ENCODE measurements at places on chromosomes 6 and 20.

GRCh38 chr6:143451531-143451930 lies 926 bp downstream of the PEX3 start:
- DNase-seq = no peak

DNA sequence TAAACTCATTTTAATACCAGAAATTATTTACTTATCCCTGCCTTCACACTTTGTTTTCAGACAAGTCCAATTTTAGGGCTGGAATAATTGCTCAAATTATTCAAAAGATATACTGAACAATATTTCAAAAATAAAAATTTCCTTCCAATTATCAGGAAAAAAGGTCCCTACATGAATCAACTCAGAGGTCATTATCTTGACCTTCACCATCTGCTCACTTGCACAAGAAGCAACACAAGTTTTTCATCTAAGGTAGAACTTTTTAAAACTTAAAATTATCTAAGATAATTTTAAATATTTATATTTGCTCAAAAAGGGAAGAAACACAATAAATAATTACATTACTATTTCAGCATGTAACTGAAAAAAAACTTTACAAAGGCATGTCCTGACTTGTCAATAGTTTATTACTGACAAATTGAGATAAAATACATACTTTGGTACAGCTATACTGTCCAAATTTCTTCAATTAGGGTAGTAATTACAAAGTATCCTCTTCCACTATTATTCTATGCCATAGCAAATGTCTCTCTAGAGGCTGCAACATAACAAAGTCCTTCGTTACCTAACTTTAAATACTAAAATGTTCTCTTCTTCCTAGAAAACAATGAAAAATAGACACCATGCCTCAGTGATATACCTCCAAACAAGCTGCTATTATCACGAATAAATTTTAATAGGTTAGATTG lies 2.4 kb downstream of the CEP85L start:
- no peak for DNase-seq

GRCh38 chr6:142627474-142627873 lies 317.5 kb downstream of the HIVEP2 start:
- no peak for DNase-seq

DNA sequence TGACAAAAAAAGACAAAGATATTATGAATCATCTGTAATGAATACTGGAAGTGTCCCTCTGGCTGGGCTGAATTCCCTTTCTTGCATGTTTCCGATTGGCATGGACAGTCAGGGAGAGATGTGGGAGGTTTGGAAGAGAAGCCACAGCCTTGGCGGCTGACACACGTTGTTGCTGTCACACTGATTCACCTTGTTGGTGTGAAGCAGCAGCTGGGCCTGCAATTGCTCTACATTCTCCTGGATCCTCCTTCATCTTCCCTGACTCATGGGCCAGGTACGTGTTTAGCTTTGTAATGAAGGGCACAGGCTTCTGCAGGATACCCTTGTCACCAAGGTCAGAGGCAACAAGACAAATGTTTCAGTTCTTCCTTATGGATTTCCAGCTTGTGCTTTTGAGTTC lies 13.4 kb upstream of the SMIM8 start:
- no peak for DNase-seq

DNA sequence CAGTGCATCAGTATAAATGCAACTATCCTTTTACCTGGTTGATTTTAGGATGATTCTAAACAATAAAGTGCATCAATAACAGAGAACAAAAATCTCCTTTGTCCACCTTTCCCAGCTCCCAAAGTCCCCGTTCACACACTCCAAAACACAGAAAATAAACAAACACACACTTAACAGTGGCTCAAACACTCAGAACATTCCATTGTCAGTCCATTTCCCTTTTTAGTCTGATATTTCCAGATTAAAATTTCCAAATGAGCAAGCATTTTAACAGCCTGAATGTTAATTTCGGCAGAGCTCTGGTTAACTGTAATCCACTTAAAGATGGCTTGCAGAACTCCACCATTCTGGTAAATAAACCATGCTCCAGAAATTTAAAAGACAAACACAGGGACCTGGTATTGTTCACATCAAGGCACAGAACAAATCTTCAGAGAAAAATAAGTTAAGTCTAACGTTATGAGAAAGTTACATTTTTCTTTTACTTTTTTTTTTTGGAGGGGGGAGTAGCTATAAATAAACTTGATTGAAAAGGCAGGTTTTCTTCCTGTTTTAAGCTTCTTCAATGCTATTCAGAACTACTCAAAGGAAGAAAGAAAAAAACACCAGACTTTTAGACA lies 100.8 kb downstream of the DST start:
- no peak for DNase-seq

GRCh38 chr20:54155736-54156317 lies 18.0 kb downstream of the CYP24A1 start:
- DNase-seq = no peak

- DNase-seq = no peak
Observed at GRCh38 chr6:139446138-139446715, 71.8 kb upstream of the CITED2 start.

DNA sequence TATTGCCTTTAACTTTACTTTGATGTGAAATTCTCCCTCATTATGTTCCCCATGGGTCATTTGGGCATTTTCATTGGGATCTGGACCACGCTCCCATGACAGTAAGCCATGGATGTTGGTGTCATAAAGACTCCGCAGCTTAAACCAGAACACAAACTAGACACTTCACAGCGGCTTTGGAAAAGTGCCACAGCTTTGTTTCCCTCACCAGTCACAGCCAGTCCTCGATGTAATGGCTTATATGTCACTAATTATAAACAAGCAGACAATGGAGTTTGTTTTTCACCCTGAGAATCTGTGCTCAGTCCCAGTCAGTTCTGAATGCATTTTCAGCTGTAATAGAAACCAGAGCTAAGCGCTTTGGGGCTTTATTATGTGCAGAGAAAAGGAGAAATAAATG lies 23.2 kb upstream of the DAAM2 start:
- no peak for DNase-seq

- peak; percentile 68 for DNase-seq
Observed at GRCh38 chr20:57388953-57389694, 2.1 kb upstream of the RBM38 start.

DNA sequence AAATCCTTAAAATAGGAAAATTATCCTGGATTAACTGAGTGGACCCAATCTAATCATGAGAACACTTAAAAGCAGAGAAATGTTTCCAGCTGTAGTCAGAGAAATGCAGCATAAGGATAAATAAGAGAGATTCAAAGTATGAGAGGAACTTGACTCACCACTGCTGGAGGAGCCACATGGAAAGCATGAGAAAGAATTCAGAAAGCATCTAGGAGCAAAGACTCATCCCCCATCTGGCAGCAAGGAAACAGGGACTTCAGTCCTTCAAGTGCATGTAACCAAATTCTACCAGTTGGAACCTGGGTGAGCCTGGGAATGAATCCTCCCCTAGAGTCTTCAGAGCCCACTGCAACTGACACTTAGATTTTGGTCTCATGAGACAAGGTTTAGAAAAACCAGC lies 33.7 kb downstream of the RNF146 start:
- DNase-seq = no peak

GRCh38 chr6:25485821-25486534 lies 166.0 kb upstream of the SCGN start:
- no peak for DNase-seq

DNA sequence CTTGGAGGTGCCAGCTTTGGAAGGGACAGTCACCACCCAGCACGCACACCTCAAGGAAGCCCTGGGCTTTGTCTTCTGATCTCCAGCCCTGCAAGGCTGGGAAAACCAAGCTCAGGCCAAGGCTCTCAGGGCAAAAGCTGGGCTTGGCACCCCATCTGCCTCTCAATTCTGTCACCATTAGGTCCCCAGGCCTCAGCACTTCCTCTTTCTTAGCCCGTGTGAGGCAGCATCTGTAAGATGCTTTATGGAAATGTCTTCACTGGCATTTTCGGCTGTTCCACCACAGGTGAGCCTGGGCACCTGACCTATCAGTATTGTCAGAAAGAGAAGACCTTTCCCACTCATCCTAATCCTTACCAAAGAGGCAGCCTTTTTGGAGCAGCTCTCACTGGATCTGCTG lies 24.6 kb downstream of the GMEB2 start:
- no peak for DNase-seq

- no peak for DNase-seq
Observed at GRCh38 chr6:20569000-20569610, 34.8 kb downstream of the CDKAL1 start.

GRCh38 chr6:41042226-41043055 lies at the start of gene TSPO2:
Gene TSPO2, plus strand, starts transcription at chr6:41042467. Its CDS starts 519 bp downstream, at chr6:41042986.
- no peak for DNase-seq

DNA sequence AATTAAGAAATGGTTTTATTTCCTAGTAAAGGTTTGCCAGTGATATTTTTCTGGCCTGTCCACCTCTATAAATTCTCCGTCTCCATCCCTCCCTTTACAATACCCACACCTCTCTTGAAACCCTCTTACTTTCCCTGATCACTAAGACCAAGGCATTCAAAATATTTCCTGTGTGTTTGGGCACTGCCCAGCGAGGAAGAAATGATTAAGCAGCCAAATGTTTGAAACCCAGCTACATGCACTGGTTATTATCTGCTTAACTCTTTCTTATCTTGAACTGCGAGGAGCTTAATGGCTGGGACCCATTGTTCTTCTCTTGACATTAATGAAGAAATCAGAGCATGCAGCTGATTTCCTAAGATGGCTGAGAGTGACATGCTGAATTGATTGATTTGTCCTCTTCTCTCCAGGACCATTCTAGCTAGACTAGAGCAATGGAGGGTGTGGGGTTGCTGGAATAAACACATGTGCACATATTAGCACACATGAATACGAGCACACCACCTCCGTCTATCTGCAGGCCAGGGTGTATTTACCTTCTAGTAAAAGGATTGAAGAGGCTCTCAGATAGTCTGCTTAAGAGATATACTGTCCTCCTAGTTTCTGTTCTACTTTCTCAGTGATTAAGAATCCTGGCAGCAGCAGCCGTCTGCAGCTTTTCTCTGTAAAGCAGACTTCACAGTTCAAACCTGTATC lies 46.1 kb upstream of the PRDM1 start:
- DNase-seq = no peak

GRCh38 chr6:9409126-9409525 lies 973.8 kb upstream of the SLC35B3 start:
- no peak for DNase-seq

GRCh38 chr6:101396548-101397173 lies 3.2 kb downstream of the GRIK2 start:
- DNase-seq = no peak

GRCh38 chr6:150273457-150274309 lies 95.1 kb upstream of the IYD start:
- no peak for DNase-seq

- DNase-seq = no peak
Observed at GRCh38 chr6:116316772-116317467, 37.2 kb upstream of the TSPYL1 start.

GRCh38 chr20:43171930-43172329 lies 17.8 kb downstream of the PTPRT start:
- no peak for DNase-seq

DNA sequence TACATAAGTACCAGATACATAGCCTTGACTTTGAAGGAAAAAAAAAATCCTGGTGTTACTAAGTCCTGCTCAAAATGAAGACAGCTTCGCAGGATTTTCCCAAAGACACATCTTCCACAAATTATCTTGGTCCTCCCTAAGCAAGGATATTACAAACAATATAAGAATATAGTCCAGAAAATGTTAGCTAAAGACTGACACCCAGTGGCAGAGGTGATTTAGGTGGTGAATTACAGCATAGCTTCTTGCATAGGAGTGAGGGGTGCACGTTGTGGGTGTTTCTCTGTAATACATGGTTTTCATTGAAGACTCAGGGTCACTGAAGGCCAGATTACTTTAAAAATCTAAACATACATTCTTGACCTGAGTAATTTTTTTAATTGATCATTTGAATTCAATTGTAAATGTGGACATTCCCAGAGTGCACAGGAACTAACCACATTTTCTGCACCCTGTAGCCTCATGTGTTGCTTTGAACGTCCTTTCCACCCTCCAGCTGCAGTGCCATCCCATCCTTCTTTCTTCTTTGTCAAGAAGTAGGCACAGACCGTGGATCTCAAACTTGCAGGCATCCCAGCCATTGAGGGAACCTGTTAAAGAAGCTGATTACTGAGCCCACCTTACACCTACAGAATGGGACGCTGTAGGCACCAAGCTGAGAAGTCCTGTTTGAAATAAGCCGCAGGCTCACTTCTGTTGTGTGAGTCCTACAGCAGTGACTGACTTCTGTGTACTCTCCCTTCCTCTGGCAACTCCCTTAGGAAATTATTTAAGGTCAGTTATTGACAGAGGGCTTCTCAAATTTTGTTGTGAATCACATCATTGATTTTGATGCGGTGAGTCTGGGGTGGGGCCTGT lies 102.6 kb downstream of the PERP start:
- no peak for DNase-seq

GRCh38 chr6:43095939-43096338 lies 19.8 kb downstream of the PTK7 start:
- no peak for DNase-seq

DNA sequence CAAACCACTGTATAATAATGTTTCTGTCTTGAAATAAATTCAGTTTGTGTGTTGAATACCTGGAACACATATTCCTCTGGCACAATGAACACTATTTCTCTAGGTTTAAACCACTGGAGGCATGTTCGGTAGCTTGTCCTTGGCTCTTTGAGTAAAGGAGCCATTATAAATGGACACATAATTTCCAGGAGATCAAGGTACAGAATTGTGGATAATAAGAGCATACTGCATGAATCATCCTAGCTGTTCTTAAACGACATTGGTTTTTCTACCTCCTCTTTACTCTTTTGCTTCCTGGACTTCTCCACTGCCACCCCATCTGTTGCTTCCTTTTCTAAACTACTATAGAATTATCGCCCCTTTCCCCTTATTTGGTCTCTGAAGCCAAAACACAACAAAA lies 1.2 kb downstream of the CENPW start:
- DNase-seq = no peak

DNA sequence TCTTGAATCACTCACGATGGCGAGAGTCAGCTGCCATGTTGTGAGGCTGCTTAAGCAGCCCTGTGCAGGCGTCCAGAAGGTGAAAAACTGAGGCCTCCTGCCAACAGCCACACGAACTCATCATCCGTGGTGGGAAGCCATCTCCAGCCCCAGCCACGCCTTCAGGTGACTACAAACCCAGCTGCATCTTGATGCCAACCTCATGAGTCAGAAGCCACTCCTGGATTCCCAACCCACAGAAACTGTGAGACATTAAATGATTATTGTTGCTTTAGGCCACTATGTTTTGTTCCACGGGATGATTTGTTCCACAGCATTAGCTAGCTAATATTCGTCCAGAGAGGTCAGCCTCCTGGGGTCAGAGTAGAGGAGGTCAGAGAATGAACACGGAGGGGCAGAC lies 80.5 kb downstream of the SNX5 start:
- no peak for DNase-seq

DNA sequence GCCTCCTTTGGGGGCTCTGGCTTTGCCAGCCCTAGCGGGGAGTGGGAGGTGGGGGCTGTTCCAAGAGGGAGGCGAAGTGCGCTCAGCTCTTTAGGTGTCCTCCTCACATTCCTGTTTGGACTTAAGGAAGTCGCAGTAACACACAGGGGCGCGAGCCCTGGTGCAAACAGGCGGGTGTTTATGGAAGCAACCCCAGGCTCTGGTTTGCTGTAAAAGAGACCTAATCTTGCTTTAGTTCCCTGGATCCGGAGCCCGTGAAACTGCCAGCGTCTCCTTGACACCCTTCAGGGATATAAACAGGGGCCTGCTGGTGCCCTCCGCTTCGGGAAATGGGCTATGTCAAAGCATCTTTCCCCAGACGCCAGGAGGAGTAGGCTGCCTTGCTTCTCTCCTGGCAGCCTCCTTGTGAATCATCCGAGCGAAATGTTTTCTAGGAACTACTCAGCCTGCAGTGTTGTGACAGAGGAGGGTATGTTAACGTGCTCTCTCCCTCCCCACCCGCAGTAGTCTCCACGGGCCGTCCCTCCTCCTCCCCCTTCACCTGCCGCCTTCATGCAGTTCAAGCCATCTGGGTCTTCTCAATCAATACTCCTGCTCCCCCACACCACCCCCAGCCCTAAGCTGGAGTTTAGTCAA lies 168.0 kb upstream of the LRFN2 start:
- DNase-seq = no peak
